ENCODE measurements at places on chromosomes 11 and 22. TPM values are rescaled to one million over a fixed set of nuclear protein-coding genes. Genes with fewer than 3 reads are reported as not detected.
A peak's percentile ranks its signal among the peaks of the same experiment; 100 is the strongest.

Gene CADM1
- total RNA-seq, result 48.4 TPM

Gene IL17REL
- total RNA-seq, result not detected

Gene PLAAT2
- total RNA-seq, result 1.2 TPM

Gene ARAP1
- 118 TPM for total RNA-seq

Gene UBASH3B
- 5.2 TPM for total RNA-seq

Gene MOGAT2
- 3.2 TPM for total RNA-seq

Gene MAFF
- 55.9 TPM for total RNA-seq

Gene CECR2
- total RNA-seq, result 3.3 TPM

Gene C11orf97
- not detected for total RNA-seq

DNA sequence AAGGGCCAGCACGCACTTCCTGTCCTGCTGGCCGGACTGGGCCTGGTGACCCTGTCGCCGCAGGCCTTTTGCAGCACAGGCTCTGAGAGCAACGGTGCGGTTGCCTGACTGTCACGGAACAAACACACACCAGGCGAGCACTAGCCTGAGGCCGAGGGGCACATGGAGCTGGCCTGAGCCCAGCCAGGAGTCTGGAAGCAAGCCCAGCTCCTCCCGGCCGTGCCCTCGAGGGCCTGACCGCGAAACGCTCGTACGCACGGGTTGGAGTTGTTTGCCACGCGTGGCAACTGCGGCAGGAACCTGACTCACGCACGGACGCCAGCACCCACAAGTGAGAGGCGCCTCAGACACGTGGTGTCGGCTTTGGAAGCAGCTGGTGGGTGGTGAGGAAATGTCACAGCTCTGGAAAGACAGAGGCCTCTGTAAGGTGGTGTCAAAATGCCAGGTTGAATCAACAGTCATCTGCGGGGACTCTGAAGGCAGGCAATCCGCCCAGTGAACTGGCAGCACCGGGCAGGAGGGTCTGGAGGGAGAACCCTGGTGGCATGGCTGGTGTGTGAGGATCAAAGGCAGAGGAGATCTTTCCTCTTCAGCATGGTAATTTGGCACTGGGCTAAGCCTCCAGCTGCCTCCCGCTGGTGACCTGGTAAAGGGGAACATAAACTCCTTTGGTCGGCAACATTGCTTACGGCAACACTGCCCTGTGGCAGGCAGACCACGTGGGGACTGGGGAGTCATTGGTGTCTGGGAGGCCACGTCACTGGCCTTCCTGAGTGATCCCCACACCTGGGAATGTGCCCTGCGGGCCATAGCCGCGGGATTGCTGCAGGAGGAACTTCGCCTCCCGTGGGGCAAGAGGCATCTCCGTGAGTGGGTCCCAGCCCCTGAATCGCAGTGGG lies 15.3 kb upstream of the IL17REL start:
- peak; percentile 4 for DNase-seq

DNA sequence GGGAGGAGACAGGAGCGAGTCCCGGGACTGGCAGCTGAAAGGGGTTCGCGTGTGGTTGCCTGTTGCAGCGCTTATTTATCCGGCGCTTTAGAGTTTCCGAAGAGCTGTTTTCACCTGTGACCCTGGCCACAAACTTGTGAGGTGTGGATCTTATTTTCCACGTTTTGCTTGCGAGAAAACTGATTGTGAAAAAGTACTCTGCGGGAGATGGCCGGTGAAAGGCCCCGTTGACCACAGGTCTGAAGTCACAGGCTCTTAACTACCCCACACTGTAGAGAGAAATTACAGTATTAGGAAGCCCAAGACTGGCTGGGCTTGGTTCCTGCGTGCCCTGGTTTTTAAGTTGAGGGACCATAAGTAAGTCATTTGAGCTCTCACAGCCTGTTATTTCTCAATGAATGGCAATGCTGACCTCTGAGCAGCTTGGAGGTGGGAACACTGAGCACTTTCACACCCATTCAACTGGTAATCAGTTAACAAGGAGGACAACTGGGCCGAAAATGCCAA lies 379 bp upstream of the RAB38 start:
- no peak for DNase-seq

GRCh38 chr22:31038686-31039085 lies 42.4 kb upstream of the SMTN start:
- DNase-seq, result no peak

- DNase-seq, result no peak
Measured at GRCh38 chr22:48090332-48090672, 1327.9 kb downstream of the TBC1D22A start.

GRCh38 chr11:13917264-13917663 lies 45.3 kb upstream of the SPON1 start:
- DNase-seq, result no peak

GRCh38 chr22:47625531-47626427 lies 863.3 kb downstream of the TBC1D22A start:
- no peak for DNase-seq

- no peak for DNase-seq
Measured at GRCh38 chr11:68581439-68581838, 102.9 kb upstream of the GAL start.

- DNase-seq, result peak; percentile 90
Measured at GRCh38 chr11:36149538-36150242, 139.5 kb downstream of the COMMD9 start.

- no peak for DNase-seq
Measured at GRCh38 chr22:41305646-41306045, 4.3 kb downstream of the ZC3H7B start.

GRCh38 chr22:27264184-27264583 lies 537.4 kb downstream of the MN1 start:
- no peak for DNase-seq

- no peak for DNase-seq
Measured at GRCh38 chr11:64784813-64785581, 6.7 kb upstream of the SF1 start.

DNA sequence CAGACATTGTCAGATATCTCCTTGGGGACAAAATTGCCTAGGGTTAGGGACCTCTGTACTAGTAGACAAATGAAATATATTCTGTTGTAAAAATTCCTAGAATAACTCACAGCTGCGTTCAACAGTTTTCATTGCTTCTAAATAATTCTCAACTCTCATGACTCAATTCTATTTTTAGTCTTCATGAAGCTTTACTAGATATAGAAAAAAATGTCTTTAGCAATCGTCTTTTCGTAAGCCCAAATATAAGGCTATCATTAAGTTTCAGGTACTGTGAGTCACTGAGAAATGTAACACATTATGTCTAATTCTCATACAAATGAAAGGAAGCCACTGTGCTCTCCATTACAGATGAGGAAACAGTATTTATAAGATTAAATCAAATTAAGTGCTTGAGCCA lies 6.4 kb downstream of the MMP12 start:
- no peak for DNase-seq

DNA sequence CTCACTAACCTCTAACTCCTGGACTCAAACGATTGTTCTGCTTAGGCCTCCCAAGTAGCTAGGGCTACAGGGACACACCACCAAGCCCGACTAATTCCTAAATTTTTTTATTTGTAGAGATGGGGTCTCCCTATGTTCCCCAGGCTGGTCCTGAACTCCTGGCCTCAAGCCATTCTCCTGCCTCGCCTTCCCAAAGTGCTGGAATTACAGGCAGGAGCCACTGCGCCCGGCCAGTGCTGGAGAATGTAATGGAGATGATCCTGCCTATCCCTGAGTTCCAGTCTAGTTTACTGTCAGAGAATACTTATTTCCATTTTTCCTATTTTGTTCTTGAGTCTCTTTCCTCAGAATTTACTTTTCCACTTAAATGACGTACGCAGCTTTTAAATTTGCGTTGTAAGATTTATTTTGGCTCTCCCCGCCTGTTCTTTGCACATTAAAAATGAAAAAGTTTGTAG lies at the start of gene CHEK1:
TSS of gene CHEK1 (plus strand) at position 408 of the 458 bp plus-strand sequence. CDS start 1,606 bp downstream, outside the sequence.
- no peak for DNase-seq

- DNase-seq, result peak; percentile 60
Measured at GRCh38 chr11:133930767-133931448, 25.9 kb downstream of the IGSF9B start.

Measured in hepatocyte (in vitro differentiated cells).